ENCODE measurements at places on chromosomes 6 and 20.

GRCh38 chr20:52895235-52895634 lies 76.9 kb upstream of the TSHZ2 start:
- DNase-seq, result no peak

DNA sequence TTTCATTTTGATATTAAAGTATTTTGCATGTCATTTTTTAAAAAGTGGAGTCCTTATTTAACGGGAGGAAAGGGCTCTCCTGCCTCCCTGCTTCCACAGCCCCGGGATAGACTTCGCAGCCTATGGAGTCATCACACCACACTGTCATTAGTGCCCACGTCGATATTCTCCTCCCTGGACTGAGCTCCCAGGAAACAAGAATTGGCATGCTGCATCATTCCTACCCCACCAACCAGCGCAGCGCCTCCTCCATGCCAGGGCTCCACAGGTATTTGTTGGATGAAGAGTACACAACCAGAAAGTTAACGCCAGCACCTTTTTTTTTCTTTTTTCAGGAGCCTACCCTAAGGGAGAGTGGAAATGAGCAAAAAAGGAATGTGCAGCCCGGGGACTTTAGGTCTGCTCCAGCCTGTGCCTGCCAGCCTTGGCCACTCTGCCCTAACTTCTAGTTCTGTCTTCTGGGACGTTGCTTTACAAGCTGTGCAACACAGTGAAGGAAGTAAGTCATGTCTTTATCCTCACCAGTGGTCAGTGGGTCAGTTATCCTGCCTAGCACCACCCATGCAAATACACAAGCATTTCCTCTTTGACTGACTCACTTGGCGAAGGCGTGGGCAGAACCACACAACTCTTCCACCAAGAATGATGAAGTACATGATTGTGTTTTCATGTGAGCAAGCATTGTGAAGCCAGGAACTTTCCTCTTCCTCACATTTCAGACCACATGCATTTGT lies 180.7 kb upstream of the UST start:
- no peak for DNase-seq

GRCh38 chr6:125987026-125987617 lies 782 bp downstream of the TRMT11 start:
- no peak for DNase-seq

DNA sequence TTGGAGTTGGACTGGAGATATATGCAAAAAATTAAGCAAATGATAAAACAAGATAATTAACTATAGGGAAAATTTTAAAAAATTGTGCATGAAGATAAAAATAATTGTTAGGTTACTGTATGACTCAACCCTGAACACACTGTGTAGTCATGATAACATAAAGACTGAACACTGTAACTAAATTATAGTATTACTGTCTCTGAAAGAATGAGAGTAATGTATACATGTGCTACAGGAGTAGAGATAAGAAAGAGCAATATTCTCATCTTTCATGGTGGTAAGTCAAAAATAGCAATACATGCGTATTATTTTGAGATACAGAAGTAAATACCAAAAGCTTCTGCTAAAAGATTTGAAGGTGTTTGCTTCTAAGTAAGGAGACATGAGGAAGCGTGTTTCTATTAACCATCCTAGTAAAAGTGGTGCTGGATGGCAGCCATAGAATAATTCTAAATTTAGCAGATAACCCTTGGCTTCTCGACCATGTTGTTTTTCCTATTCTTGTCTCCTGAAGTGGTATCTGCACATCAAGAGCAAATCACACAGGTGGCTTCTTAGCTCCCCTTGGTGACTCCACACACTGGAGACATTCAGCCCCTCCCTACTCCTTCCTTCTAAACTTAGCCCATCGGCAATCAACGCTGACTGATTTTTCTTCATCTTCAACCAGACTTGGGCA lies 390.6 kb upstream of the PLCB4 start:
- no peak for DNase-seq
